Osteoblast (primary cell): ENCODE measurements at places on chromosomes 11 and 22. TPM values are rescaled to one million over a fixed set of nuclear protein-coding genes. Genes with fewer than 3 reads are reported as not detected.

DNA sequence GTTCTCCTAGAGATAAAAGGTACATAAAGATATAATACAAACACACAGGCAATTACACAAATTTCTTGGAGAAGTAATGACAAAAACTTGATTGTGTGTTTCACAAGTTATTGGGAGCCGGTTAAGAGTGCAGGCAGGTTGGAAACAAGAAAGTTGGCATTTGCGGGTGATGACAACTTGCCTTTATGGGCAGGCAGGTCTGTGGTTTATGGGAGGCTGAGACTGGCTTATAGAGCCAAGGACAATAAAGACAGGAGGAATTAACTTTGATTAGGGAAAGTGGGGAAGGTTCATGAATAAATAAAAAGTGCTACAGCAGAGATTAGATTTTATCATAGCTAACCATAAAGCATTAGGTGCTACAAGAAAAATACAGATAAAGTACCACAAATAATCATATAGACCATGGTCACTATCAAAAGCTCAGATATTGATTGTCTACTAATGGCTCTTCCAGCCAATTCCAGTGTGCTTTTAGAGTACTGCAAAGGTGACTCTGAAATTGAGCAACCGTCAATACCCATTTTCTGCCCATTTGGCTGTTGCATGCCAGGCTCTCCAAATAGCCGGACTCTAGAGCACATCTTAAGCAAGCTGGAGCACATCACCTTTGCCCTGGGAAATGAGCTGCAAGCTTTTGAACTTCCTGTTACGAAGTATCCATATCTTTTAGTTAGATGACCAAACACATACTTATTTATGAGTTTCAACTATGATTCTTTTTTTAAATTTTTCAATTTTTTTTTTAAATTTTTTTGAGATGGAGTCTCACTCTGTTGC lies 33.9 kb upstream of the GAB2 start:
- no peaks in the 10 kb centered on the region for H3K27me3 ChIP-seq
- no peaks in the 10 kb centered on the region for H3K4me1 ChIP-seq
- no peaks in the 10 kb centered on the region for H3K36me3 ChIP-seq
- no peak overlapping the region for H3K4me3 ChIP-seq

DNA sequence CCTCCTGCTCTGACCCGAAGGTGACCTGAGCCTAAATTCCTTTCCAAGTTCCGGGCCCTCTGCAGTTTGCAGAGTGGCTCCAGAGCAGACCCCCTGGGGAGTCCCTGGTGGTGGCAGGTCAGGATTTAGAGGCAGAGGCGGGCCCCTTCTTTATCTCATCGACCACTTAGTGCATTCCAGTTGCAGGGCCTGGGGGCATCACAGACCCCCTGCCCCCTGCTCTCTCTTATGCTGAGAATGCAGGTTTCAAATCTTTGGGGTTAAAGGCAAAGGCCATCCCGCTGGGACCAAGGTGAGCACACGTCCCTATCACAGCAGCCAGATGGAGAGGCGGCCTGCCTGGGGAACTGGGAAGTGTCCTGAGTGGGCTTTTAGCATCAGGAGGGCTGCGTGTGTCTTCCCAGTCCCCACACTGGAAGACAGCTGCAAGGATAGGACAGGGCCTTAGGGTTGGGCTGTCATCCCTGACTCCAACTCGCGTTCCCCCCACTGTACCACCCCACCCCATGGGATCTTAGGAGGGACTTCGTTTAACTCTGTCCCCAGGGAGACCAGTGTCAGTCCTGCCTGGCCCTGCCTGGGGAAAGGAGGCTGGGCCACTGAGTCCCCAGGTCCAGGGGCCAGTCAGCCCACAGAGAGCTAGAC lies 11.3 kb downstream of the DERL3 start:
- H3K4me1 ChIP-seq: peaks cover 44% of the 10 kb centered on the region
- DNase-seq: no peak
- peak overlapping the region; percentile 90 for H3K27ac ChIP-seq
- H3K27me3 ChIP-seq: no peaks in the 10 kb centered on the region
- H3K4me3 ChIP-seq: no peak overlapping the region
- peaks cover 45% of the 10 kb centered on the region for H3K36me3 ChIP-seq

GRCh38 chr11:122032317-122032716 lies 83.7 kb downstream of the BLID start:
- no peak overlapping the region for H3K4me3 ChIP-seq
- H3K4me1 ChIP-seq: peaks cover 41% of the 10 kb centered on the region
- no peaks in the 10 kb centered on the region for H3K27me3 ChIP-seq
- peak; percentile 58 for DNase-seq
- H3K36me3 ChIP-seq: peaks cover 40% of the 10 kb centered on the region
- peak overlapping the region; percentile 21 for H3K27ac ChIP-seq

YWHAH gene
- 146 and 151 TPM in 2 replicates for total RNA-seq

ZNF280B gene
- total RNA-seq: 1.1 and 1.5 TPM in 2 replicates

DNA sequence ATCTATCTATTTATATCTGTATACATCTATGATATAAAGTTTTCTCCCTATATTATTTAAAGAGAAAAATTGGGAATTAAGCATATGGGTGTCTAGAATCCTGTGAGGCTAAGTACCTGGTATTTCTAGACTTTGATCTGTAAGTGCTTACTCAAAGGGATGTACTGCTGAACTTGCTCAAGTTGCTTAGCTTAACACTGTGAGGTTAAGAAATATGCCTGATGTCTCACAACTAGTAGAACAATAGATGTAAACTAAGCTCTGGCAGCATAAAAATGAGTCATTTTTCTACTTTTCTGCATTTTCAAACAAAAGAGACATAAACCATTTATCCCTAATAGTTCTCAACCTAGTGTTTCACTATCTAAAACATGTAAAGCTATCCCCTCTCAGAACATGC lies 744.4 kb upstream of the ANO3 start:
- H3K4me3 ChIP-seq: no peak overlapping the region
- no peak for DNase-seq
- no peaks in the 10 kb centered on the region for H3K27me3 ChIP-seq
- no peaks in the 10 kb centered on the region for H3K36me3 ChIP-seq
- no peaks in the 10 kb centered on the region for H3K4me1 ChIP-seq

DNA sequence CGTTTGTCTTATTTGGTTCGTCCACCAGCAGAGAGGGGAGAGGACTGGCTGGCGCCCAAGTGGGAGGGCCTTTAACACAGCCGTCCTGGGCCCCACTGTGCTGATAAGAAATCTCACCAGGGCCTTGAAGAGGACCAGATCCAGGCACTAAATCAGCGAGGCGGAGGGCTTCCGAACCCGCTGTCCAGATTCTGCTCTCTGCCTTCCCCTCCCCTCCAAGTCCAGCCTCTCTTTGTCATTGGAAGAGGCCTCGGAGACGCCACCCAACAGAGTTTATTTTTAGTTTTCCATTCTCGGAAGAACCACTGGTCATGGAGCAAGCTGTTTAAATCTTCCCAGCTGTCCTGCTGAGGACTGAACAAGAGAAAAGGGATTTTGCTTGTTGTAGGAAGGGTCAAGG lies 9.3 kb upstream of the FXYD6 start:
- H3K4me1 ChIP-seq: no peaks in the 10 kb centered on the region
- H3K27me3 ChIP-seq: no peaks in the 10 kb centered on the region
- no peak overlapping the region for H3K4me3 ChIP-seq

DNA sequence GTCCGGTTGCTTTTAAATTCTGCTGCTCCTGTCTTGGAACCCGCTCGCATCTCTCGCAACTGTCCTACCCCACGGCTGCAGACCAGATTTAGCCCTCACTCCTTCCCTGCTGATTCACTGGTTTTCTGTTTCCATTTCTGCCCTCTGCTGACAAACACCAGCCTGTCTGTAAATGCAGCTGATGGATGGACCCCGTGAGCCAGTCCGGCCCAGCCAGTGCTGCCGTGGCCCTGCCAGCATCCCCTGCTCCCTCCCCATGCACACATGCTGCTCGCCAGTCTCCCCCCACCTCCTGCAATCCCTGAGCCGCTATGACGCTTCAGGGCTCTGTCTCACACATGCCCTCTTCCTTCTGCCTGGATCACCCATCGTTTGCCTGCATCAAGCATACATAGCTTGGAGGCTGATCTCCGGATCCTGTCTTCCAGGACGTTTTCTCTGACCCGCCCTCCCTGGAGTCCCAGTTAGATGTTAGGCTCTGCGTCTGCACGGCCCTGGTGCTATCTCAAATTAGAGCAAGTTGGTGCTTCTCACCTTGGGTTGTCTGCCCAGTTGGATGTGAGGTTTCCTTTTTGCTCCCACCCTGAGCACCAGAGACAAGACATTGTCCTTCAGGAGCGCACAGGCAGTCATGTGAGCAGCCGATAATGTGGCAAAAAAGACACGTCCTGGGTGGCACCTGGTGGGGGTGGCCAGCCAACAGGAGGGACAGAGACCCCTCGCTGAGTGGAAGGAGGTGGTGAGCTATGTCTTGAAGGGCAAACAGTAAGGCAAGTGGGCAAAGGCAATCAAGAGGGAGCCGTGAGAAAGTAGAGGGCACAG lies 4.3 kb upstream of the ACR start:
- peak; percentile 95 for DNase-seq
- no peak overlapping the region for H3K27ac ChIP-seq
- no peaks in the 10 kb centered on the region for H3K4me1 ChIP-seq

TIGD3 gene
- total RNA-seq: not detected in 2 replicates

C11orf86 gene
- total RNA-seq: not detected in 2 replicates

- H3K27me3 ChIP-seq: no peaks in the 10 kb centered on the region
- DNase-seq: peak; percentile 82
- no peaks in the 10 kb centered on the region for H3K4me1 ChIP-seq
- peaks cover 31% of the 10 kb centered on the region for H3K36me3 ChIP-seq
- no peak overlapping the region for H3K27ac ChIP-seq
Observed at GRCh38 chr22:19918332-19919106, 23.1 kb upstream of the COMT start.

DNA sequence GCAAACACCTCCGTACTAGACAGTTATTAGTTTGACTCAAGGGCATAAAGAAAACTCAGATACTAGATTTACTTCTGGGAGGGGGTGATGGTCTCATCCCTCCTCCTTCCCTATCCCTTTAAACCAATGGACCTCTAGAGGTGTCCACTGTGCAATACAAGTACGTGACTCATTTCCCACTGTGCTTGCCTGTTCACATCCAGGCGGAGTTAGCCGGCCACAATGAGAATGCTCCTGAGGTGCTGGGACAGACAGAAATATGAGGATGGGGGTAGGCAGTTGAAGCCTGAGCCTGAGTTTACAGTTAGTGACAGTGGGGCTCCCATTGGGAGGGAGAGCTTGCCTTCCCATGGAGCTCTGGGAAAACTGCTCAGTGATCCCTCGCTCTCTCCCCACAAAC lies 8.4 kb upstream of the PMM1 start:
- H3K36me3 ChIP-seq: peaks cover 35% of the 10 kb centered on the region
- peaks cover 16% of the 10 kb centered on the region for H3K4me1 ChIP-seq
- peak overlapping the region; percentile 73 for H3K27ac ChIP-seq

CRACR2B gene
- total RNA-seq: 0.59 and 0.72 TPM in 2 replicates

TREH gene
- not detected in 2 replicates for total RNA-seq

DNA sequence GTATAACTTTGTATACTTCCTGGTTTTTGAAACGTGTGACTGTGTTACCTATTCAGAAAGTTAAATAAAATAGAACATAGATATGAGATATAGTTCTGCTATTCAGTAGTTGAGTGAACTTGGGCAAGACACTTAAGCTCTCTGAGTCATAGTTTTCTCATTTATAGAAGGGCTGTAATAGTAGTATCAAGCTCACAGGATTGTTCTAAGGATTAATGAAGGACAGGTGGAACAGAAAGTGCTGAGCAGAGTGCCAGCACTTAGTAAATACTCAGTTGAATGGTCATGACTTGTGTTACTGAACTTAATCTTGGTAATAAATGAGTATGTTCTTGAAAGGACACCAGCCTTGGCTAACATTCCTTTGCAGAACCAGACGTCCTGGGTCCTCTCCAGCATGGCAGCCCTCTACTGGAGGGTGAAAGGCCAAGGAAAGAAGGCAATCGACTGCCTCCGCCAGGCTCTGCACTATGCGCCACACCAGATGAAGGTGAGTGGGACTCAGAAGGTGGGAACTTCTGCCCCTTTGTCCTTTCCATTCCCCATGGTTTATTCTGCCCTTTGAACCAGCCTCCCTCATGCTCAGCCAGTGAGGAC lies 131.2 kb downstream of the TTC17 start:
- no peaks in the 10 kb centered on the region for H3K27me3 ChIP-seq
- no peak overlapping the region for H3K27ac ChIP-seq
- no peaks in the 10 kb centered on the region for H3K4me1 ChIP-seq
- H3K36me3 ChIP-seq: peaks cover 35% of the 10 kb centered on the region

DNA sequence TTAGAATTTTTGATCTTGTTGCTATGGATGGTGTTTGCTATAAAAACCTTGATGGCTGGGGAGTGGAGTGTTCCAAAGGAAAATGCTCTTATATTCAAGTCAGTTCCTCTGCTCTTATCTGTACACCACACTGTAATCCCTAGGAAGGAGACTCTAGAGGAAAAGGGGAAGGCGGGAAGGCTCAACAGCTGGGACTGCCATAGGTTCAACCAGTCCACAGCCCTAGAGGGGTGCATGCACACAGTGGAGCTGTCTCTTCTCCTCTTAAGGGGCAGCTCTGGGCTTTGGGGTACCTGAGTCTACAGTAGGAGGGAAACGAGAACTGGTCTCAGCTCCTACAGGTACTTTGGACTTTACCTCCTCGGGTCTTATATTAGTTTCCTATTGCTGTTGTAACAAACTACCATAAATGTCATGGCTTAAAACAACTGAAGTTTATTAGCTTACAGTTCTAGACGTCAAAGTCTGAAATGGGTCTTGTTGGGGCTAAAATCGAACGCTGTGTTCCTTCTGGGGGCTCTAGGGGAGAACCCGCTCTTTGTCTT lies 77.2 kb upstream of the ZBED5 start:
- peaks cover 10% of the 10 kb centered on the region for H3K4me1 ChIP-seq
- no peaks in the 10 kb centered on the region for H3K36me3 ChIP-seq
- no peak overlapping the region for H3K4me3 ChIP-seq
- H3K27me3 ChIP-seq: no peaks in the 10 kb centered on the region
- no peak for DNase-seq
- no peak overlapping the region for H3K27ac ChIP-seq

MRGPRE gene
- total RNA-seq: under 0.01 TPM in 1 of 2 replicates, not detected in the other

DNA sequence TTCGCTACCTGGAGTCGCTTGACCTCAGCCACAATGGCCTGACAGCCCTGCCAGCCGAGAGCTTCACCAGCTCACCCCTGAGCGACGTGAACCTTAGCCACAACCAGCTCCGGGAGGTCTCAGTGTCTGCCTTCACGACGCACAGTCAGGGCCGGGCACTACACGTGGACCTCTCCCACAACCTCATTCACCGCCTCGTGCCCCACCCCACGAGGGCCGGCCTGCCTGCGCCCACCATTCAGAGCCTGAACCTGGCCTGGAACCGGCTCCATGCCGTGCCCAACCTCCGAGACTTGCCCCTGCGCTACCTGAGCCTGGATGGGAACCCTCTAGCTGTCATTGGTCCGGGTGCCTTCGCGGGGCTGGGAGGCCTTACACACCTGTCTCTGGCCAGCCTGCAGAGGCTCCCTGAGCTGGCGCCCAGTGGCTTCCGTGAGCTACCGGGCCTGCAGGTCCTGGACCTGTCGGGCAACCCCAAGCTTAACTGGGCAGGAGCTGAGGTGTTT lies 12.8 kb downstream of the TSKU start:
- no peaks in the 10 kb centered on the region for H3K27me3 ChIP-seq
- no peak overlapping the region for H3K27ac ChIP-seq
- no peak for DNase-seq
- no peak overlapping the region for H3K4me3 ChIP-seq
- H3K36me3 ChIP-seq: peaks cover 11% of the 10 kb centered on the region

H19 gene
- total RNA-seq: 4.3 and 9.4 TPM in 2 replicates
